ENCODE measurements at places on chromosomes 2 and 18.

GRCh38 chr2:36677996-36678605 is 18.4 kb upstream of the VIT start:
- DNase-seq, result no peak

DNA sequence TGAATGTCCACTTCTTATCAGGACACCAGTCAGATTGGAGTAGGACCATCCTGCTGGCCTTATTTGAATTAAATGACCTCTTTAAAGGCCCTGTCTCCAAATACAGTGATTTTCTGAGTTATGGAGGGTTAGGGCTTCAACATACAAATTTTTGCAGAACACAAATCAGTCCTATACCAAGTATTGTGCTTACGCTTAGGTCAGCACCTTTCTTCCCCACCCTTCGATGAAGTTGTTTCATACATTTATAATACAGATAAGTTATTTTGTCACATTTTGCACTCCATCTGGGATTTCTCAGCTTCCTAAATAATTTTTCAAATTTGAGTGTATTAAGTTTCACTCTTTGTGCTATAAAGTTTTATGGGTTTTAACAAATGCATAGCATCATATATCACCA is 190.5 kb upstream of the EPAS1 start:
- no peak for DNase-seq

DNA sequence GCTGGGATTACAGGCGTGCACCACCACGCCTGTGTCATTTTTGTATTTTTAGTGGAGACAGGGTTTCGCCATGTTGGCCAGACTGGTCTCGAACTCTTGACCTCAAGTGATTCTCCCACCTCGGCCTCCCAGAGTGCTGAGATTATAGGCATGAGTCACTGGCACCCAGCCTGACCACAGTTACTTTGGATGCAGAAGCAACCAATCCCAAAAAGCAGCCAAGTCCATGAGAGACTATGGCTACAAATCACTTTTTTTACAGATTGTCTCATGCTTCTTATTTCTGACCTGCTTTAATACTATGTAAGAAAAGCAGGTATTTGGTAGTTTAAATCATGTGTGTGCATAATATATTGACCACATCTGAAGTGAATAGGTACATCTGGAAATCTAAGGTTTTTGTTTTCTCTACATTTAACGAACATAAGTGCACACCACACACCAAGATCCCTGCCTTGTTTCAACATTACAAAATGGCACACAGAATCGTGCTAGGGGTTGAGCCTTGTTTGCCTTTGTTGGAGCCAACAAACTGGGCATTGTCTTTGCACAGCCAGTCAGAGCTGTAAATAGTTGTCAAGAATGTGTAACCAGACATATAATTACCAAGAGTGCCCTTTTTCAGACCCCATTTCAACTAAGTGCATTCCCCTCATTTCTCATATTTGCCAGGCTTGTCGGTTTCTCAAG is 18.3 kb upstream of the MAP4K4 start:
- DNase-seq, result peak; percentile 83

GRCh38 chr2:14220101-14220500 is 412.4 kb upstream of the LRATD1 start:
- peak; percentile 46 for DNase-seq

GRCh38 chr2:217510771-217511291 is 492.0 kb downstream of the TNS1 start:
- peak; percentile 91 for DNase-seq

DNA sequence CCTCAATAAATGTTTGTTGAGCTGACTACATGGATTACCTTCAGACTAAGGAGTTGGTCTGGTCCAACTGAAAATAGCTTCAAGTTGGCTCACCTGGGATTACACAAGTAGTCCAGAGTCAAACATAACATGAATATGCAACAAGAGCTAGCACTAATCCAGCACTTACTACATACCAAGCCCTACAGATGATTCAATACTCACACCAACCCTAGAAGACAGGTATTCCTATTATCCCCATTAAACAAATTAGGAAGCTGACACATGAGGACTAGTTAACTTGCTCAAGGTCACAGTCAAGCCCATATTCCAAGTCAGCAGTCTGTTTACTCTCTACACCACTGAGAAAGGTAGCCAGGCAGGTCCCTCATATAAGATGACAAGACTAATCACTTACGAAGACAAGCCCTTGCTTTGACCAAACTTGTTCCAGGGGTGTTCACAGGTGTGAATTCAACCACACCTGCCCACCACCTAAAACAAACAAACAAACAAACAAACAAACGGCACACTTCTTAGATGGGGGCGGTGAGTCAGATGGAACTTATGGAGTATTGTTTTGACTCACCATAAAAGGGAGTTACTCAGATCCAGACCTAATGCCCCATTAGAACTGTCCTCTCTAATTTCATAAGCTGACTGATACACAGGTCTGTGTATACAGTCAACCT is 29.1 kb downstream of the TMEM131 start:
- DNase-seq, result peak; percentile 50

DNA sequence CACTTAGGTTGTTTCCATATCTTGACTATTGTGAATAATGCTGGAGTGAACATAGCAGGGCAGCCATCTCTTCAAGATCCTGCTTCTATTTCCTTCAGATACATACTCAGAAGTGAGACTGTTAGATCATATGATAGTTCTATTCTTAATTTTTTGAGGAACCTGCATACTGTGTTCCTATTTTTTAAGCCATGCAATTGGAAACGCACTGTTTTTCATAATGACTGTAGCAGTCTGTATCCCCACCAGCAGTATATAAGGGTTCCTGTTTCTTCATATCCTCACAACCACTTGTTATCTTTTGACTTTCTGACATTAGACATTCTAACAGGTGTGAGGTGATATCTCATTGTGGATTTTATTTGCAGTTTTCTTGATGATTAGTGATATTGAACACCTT is 15.5 kb downstream of the NEURL3 start:
- DNase-seq, result no peak

GRCh38 chr2:97673182-97673914 is 3.8 kb downstream of the C2orf92 start:
- no peak for DNase-seq

- peak; percentile 43 for DNase-seq
These were observed 2.2 kb downstream of the SPATS2L start for GRCh38 chr2:200308546-200309295.

DNA sequence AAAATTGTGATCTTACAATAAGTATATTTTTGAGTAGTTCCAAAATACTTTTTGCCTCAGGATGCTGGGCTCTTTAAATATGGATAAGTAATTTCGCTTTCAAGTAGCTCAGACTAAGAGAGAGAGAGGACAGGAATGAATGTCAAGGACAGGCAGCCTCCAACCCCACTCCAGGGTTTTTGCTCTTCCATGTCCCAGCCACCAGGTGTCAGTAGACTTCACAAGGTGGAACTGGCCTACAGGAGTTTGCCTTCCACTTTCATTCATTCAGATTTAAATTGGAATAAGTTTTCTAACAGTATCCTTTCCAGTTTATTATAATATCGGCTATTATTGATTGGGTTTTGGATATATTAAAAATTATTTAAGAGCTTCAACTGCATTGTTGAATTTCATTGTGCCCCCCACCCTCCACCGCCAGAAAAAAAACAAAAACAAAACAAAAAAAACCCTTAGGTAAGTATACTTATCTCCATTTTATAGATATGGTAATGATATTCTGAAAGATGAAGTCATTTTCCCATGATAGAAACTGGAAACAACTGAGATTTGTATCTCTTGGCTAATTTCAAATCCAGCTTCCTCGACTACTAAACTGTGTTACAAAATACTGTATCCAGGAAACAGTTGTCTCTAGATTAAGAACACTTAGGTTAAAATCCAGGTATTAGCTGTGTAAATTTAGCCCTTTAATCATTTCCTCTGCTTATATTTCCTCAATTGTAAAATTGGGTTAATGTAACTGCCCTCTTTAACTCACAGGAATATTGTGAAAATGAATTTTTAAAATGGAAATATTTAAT is 793.1 kb downstream of the ERBB4 start:
- DNase-seq, result peak; percentile 73

DNA sequence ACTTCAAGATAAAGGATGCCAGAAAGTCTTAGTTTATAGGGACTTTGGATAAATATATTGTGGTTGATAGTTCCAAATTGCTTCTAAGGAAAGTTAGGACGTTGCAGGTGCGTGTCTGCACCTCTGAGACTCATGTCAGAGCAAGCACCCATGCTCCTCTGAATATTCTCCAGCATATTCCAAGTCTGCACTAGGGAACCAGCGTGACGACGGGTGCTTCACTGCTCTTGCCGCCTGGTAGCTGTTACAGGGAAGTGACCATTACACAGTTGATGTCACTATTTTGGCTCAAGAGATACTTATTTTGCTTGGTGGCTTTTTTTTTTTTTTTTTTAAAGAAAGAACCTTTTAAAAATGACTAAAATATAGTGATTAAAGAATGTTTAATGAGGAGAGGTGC is 35.6 kb downstream of the GATA6 start:
- no peak for DNase-seq

DNA sequence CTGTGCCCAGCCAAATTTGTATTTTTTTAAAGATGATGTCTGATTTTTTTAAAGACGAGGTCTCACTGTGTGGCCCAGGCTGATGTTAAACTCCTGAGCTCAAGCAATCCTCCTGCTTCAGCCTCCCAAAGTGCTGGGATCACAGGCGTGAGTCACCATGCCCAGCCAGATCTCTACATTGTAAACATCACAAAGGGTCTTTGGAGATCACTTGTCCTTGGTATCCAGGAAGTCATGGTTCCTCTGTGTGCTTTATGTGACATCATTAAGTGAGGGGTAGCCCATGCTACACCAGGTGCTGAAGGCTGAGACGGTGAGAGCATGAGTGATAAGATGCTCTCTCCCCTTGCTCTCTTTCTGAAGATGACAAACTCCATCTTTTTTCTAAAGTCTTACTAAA is 7.0 kb upstream of the NUP35 start:
- DNase-seq, result no peak

DNA sequence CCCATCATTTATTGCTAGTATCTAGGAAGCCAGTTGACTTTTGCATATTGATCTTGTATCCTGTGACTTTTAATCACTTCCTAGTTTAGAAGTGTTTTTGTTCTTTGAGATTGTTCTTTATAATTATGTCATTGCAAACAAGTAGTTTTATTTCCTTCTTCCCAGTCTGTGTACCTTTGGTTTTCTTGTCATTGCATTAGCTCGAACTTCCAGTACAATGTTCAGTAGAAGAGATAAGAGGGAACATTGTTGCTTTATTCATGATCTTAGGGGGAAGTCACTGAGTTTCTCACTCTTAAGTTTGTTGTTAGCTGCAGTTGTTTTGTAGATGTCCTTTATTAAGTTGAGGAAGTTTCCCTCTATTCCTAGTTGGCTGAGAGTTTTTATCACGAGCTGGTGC is 61.0 kb downstream of the TRAPPC12 start:
- DNase-seq, result no peak

GRCh38 chr2:218368621-218369153 is 12.0 kb downstream of the CATIP start:
- DNase-seq, result peak; percentile 9

DNA sequence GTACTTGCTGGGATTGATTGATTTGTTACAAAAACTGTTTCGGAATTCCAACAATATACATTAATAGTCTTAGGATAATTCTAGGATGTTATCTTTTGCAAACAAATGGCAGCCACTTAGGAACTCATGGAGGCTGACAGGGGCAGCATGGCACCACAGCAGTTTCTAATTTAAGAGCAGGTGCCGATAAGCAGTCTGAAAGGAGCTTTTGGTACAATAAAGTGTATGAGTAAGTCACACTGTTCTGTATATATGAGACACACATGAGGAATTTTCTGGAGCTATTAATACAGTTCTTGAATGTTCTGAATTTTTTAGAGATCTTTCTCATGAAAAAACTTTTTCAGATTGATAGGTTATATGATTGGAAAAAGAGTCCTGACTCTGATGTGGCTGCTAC is 52.2 kb downstream of the EIF5B start:
- no peak for DNase-seq

DNA sequence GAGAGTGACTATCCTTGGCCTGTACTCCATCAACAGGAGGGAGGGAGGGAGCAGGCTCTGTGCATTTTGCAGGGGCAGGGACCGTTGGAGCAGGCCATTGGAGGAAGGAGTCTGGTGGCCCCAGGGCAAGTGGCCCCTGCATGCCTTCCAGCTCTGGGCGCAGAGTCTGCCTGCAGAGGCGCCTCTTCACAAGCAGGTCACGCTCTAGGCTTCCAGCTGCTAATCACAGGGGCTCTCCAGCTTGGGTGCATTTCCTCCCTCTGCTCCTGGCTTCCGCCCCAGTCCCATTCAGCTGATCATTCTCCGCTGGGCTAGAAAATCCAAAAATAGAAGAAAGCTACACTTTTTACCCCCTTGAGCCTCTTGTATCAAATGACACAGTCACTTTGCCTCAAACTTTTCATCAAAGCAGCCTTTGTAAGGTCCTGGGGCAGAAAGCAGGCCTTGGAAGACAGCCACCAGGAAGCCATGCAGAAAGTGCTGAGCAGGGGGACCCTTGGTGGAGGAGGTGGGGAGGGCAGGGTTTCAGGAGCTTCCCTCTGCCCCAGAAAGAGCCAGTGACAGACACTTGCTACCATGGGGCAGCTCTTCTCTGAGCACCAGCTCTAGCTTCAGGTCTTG is 11.3 kb downstream of the TMEM247 start:
- peak; percentile 68 for DNase-seq

DNA sequence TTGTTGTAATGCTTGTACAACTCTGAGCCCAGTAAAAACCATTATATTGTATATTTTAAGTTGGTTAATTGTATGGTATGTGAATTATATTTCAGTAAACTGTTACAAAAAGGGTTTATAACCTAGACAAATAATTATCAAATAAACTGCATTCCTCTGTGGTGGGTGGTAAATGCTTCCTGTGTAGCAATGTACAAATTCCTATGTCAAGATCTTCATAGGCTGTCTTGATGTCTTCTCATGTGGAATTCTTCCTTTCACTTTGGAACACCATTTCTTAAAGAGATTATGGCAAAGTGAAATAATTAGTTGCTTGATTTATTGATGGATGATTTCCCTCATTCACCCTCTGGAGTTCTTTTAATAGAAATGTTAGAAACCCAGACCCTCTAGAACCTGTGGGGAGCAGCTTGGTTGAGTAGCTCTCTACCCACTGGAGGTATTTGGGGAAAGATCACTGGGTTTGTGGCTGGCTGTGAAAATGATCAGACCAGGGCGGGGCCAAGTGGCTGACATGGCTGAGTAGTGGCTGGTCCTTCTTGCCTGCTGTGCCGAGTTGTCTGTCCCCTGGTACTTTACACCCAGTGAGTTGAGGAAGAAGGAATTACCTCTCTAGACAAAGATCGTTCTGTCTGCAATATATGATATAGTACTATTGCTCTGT is 22.4 kb upstream of the MGAT5 start:
- DNase-seq, result no peak

GRCh38 chr2:147865560-147865959 is 20.7 kb downstream of the ACVR2A start:
- DNase-seq, result peak; percentile 61

- DNase-seq, result no peak
These were observed 188.5 kb upstream of the HDAC4 start for GRCh38 chr2:239589270-239589825.

DNA sequence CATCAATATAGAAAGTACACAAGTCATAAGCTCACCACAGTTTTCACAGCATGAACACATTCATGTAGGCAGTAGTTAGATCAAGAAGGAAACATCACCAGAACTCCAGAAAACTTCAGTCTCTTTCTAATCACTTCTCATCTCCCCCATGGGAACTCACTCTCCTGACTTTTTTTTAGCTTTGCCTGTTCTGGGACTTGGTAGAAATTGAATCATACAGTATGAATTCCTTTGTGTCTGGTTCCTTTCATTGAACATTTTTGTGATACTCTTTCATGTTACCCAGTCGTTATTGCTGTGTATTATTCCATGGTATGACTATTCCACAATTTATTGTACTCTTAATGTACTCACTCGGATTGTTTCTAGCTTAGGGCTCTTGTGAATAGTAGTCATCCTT is 160.2 kb downstream of the TAF4B start:
- DNase-seq, result peak; percentile 82
